ENCODE measurements at places on chromosomes 4 and X. TPM values are rescaled to one million over a fixed set of nuclear protein-coding genes. Genes with fewer than 3 reads are reported as not detected.

Gene ADH1A
- not detected for total RNA-seq

Gene ZFYVE28
- total RNA-seq, result 86.1 TPM

Gene NEXMIF
- 16.7 TPM for total RNA-seq

- DNase-seq, result no peak
Observed at GRCh38 chr4:76654791-76655190, 219.8 kb downstream of the SHROOM3 start.

GRCh38 chr4:3179126-3179706 lies 69.7 kb upstream of the MSANTD1 start:
- DNase-seq, result no peak

GRCh38 chrX:77597090-77597489 lies 149.9 kb downstream of the FGF16 start:
- DNase-seq, result no peak

GRCh38 chrX:153588782-153589446 lies 10.0 kb downstream of the CCNQ start:
- DNase-seq, result no peak

GRCh38 chrX:48794911-48795515 lies 6.9 kb upstream of the HDAC6 start:
- no peak for DNase-seq

DNA sequence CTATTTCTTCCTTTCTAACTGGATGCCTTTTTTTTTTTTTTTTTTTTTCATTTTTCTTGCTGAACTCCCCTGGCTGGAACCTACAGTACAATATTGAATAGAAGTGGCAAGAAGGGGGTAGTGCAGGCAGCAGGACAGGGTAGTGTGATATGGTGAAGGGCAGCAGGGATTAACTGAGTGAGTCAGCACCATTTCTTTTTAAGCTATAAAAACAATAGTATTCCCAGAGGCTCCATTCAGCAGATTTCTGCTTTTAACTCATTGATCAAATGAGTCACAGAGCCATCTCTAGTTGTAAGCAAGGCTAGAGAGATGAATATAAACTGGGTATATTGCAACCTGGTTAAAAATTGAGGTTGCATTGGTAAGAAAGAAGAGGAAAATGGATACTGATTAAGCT lies 53.6 kb upstream of the SETD7 start:
- no peak for DNase-seq

- DNase-seq, result no peak
Observed at GRCh38 chr4:170271723-170272122, 182.0 kb upstream of the AADAT start.

- DNase-seq, result no peak
Observed at GRCh38 chr4:100113096-100113495, 77.2 kb downstream of the DDIT4L start.

- DNase-seq, result no peak
Observed at GRCh38 chr4:110091434-110092140, 106.8 kb downstream of the ELOVL6 start.

DNA sequence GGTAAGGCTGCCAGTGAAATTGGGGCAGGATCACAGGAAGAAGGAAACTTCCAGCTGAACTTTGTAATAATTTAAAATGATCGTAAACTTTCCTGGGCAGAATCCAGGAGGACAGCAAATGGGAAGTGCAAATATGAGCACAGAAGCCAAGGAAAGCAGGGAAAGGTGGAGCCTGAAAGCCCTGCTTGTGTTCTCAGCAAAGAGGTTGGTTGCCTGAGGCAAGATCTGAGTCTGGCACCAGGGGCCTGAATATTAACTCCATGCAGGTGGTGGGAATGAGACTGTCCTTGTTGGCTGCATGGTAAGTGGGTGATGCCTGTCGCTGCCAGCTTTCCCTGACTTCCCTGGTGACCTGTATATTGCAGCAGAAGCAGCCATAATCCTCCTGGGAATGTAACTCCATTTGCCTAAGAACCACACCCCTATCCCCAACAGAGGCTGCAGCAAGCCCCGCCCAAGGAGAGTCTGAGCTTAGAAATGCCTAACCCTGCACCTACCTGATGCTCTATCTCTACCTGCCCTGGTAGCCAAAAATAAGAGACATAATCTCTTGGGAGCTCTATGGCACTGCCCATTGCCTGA lies 132.0 kb upstream of the HDX start:
- no peak for DNase-seq

GRCh38 chr4:57075367-57075766 lies 34.8 kb downstream of the IGFBP7 start:
- no peak for DNase-seq

DNA sequence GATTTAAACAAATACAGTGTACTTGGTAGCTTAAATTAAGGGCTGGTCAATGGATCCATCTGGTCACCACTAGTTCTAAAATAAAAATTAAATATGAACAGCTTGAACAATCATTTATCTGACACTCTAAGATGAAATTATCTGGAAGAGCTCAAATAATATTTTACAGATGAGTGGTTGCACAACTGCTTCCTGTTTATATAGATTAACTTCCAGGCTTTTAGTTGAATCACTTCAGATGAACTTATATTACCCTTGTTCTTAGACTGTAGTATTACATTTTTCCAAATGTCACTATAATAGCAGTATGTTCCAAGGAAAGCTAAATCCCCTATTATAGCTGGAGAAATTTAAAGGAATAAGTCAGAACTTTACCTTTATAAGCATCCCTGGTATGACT lies 92.4 kb upstream of the SMIM10 start:
- DNase-seq, result no peak

- DNase-seq, result no peak
Observed at GRCh38 chrX:119009071-119009470, 34.7 kb downstream of the LONRF3 start.

DNA sequence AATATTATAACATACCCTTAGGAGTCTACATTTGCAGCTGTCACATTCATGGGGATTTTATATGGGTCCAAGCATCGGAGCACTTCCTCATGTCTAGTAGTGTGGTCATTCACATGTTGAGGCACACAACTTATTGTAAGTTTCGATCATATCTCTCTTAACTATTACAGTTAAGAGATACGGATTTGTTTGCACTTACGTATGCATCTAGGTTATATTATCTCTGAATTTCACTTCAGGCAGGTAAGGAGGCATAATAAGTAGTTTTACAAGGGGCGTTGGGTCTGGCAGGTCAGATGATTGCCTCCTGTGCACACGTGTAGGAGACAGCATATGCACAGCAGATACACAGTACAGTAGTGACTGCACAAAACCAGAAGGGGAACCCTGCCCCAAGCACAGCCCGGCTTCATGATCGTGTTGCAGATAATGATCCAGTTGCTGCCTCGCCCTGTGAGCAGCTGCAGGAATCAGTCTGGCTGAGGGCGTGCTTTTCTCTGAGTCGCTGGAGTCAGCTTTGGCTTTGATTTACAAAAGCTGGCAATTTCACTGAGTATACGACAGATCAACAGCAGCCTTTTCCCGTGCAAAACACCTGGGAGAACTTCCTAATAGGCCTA lies 302.9 kb upstream of the GATB start:
- DNase-seq, result no peak

DNA sequence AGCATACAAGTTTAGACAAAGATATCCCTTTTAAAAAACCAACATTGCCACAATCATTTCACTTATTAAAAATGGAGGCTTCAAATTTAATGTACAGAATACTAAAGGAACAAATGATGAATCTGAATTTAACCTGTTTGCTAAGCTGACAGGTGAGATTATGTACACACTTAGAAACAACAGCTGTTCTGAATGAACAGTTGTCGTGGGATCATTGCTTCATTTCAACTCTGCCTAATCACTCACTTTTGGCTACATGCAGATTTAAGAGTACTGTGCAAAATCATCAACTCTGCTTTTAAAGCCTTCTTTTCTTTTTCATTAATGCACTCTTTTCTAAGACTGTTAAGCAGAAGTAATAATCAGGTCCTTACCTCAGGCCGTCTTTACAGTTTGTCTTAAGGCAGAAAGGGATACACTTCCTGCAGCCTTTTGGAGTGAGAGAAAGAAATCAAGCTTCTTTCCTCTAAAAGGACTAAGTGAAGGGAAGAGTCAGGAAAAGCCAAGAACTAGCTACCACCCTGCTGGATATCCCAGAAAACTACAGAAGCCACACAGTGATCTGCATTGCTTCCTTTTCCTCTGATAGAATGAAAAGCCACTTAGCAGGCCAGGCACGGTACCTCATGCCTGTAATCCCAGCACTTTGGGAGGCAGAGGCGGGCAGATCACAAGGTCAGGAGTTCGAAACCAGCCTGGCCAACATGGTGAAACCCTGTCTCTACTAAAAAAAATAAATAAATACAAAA lies 54.7 kb upstream of the NPNT start:
- DNase-seq, result no peak

- peak; percentile 68 for DNase-seq
Observed at GRCh38 chrX:40152741-40153344, 55.1 kb upstream of the BCOR start.
